A549 treated with RU486 at 1 μM for 4 hours (cell line): ENCODE measurements at places on chromosomes 5 and 9. TPM values are rescaled to one million over a fixed set of nuclear protein-coding genes. Genes with fewer than 3 reads are reported as not detected.

FOXD4L6 gene
- total RNA-seq: 0.11 TPM in 1 of 5 replicates, not detected in the others

SLC6A18 gene
- total RNA-seq: not detected in 5 replicates

GRIN1 gene
- total RNA-seq: 0.26 to 0.78 TPM (median 0.52 TPM) in 5 replicates

ANKRA2 gene
- 6.9 to 12.5 TPM (median 12.0 TPM) in 5 replicates for total RNA-seq

PCDHA12 gene
- total RNA-seq: 1.9 to 3.0 TPM (median 2.7 TPM) in 5 replicates

S1PR3 gene
- 29.1 to 42.3 TPM (median 38.0 TPM) in 5 replicates for total RNA-seq

DNAJB5 gene
- 3.6 to 5.4 TPM (median 4.9 TPM) in 5 replicates for total RNA-seq

CEL gene
- total RNA-seq: 0.31 to 0.74 TPM (median 0.66 TPM) in 5 replicates

C9orf153 gene
- 0.23 to 0.43 TPM in 2 of 5 replicates, not detected in the others for total RNA-seq

NNT gene
- total RNA-seq: 8.8 to 15.3 TPM (median 12.3 TPM) in 5 replicates

LRRC14B gene
- total RNA-seq: not detected in 5 replicates

HTR1A gene
- total RNA-seq: not detected in 5 replicates

OR1L4 gene
- total RNA-seq: not detected in 5 replicates

MEIKIN gene
- not detected in 5 replicates for total RNA-seq

STPG3 gene
- not detected in 5 replicates for total RNA-seq

CCDC152 gene
- total RNA-seq: not detected in 5 replicates

NTMT1 gene
- total RNA-seq: 95.6 to 111 TPM (median 98.9 TPM) in 5 replicates

GPRIN1 gene
- 7.3 to 10.2 TPM (median 8.8 TPM) in 5 replicates for total RNA-seq

NOXA1 gene
- total RNA-seq: 1.1 to 2.4 TPM (median 1.7 TPM) in 5 replicates

IRX1 gene
- total RNA-seq: not detected in 5 replicates

SELENOP gene
- total RNA-seq: 0.19 to 0.67 TPM (median 0.46 TPM) in 4 of 5 replicates, not detected in the other

ADAMTSL1 gene
- total RNA-seq: not detected in 5 replicates

CAMK4 gene
- not detected in 5 replicates for total RNA-seq

PAIP2 gene
- total RNA-seq: 84.0 to 112 TPM (median 91.8 TPM) in 5 replicates
